ENCODE measurements at places on chromosomes 7 and 10.

GRCh38 chr7:142668495-142668894 lies 80.8 kb upstream of the PRSS1 start:
- DNase-seq = no peak

DNA sequence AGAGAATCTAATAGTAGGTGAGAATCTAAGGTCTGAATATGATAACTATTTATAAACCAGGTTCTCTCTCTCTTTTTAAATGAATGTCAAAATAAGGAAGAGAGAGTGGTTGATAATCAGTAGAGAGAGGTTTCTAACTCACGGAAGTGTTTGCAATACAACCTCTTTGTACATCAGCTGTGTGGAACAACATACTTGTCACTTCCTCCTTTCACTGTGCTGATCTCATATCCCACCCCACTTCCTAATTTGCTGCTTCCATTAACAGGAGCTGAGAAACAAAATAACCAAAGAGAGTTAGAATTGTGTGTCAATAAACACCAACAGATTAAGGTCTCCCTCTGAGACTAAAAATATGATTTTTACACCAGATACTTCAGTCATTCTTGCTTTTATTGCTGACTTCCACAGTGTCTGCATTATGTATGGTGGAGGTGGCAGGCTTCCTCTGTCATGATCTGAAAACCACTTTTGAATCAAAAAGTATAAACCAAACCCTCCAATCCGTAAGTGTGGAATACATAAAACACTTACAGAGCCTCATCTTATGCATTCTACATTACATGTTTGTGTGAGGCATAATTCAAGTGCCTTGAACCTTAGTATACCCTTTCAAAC lies 25.0 kb downstream of the CACUL1 start:
- no peak for DNase-seq

DNA sequence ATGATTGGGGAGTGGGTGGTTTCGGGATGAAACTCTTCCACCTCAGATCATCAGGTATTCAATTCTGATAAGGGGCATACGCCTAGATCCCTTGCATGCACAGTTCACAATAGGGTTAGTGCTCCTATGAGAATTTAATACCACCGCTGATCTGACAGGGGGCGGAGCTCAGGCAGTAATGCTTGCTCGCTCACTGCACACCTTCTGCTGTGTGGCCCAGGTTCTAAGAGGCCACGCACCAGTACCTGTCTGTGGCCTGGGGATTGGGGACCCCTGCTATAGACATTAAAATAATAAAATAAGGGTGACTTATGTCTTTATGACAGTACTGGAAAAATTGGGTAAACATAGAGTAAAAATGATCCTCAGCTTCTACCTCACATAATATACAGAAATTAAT lies 66.1 kb downstream of the SAMD9 start:
- no peak for DNase-seq

- DNase-seq = no peak
Measured at GRCh38 chr10:62188021-62188616, 80.5 kb downstream of the RTKN2 start.

DNA sequence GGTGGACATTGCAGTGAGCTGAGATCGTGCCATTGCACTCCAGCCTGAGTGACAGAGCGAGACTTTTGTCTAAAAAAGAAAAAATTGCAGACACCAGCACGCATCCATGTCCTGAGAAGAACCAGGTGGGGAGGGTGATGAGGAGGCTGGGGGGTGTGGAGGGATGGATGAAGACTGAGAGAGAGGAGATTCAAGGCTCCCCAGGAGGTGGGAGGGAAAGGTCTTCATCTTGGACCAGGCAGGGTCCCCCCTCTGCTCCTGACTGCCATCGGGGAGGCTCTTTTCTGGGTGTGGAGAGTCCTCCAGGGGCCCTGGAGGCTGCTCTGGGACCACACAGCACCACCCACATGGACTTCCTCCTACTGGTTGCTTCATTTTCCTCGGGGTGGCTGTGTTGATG lies 1.5 kb downstream of the SCART1 start:
- no peak for DNase-seq

- peak; percentile 65 for DNase-seq
Measured at GRCh38 chr7:32536585-32536984, 41.3 kb downstream of the AVL9 start.
